ENCODE measurements at places on chromosomes 4 and X. TPM values are rescaled to one million over a fixed set of nuclear protein-coding genes. Genes with fewer than 3 reads are reported as not detected.

SPCS3 gene
- 61.5 TPM for total RNA-seq

CLCN4 gene
- total RNA-seq = 0.84 TPM

SPARCL1 gene
- 31.0 TPM for total RNA-seq

PFKFB1 gene
- 0.36 TPM for total RNA-seq

MID2 gene
- 17.8 TPM for total RNA-seq

PLAC8 gene
- total RNA-seq = 11.2 TPM

MAGIX gene
- 4.7 TPM for total RNA-seq

GPAT3 gene
- total RNA-seq = 9.8 TPM

DKC1 gene
- 44.8 TPM for total RNA-seq

TEX28 gene
- not detected for total RNA-seq

CT45A1 gene
- total RNA-seq = not detected

TEX13D gene
- total RNA-seq = not detected

Data from esophagus mucosa (tissue), 1 donor.